NCI-H1092 (cell line): ENCODE measurements at places on chromosomes 5 and 9.

DNA sequence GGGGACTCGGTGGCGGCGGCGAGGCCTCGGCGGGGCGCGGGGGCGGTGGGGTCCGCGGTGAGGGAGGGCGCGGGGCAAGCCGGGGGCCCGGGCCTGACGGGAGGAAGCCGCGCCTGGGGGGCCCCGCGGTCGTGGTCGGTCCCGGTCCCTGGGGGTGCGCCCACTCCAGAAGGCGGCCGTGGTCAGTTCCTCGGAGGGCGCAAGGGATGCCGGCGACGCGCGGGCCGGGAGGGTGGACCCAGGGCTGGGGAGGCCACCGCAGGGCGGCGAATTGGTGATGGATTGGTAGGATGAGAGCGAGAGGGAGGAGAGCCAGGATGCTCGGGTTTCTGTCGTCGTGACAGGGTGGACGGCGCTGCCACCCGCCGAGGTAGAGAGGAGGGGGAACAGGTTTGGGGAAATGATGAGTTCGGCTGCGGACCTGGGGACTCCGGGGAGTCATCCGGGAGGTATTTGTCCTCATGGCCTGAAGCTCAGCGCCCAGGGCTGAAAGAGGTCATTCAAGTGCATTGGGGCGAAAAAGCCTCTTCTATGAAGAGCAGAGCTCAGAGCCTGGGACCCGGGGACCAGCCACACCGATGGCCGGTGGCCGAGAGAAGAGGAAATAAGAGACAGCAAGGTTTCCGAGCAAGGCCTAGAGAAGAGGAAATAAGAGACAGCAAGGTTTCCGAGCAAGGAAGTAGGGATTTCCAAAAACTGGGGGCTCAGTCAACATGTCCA lies 557 bp downstream of the GNG10 start:
- DNase-seq: peak; percentile 9

GRCh38 chr9:36874921-36875320 lies 159.1 kb downstream of the PAX5 start:
- no peak for DNase-seq

DNA sequence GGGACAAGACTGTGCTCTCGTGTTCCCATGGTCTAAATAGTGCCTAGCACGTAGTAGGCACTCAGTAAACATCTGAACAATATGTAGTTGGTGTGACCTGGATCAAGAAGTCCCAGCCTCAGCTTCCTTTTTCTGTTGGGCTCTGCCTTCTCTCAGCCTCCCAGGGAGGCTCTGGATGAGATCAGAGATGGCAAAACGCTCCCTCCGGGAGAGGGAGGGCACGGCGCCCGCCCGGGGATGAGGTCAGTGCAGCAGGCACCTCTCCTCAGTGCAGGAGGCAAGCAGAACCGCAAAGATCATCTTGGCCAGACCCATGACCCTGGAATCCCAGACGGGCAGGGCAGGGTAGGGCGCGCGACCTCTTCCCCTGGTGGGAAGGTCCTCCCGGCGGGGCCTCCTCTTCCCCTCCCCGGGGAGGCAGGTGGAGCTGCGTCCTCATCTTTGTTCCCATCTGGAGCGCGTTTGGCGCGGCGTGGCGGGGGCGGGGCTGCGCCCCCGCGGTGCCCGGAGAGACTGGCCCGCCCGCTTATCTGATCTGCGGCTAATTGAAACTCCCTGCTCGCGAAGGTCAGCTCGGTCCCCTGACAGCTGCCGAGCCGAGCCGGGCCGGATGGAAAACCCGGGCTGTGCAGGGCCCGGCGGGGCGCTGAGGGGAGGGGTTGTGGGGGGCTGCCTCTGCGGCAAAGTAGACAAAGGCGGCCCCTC lies 60.9 kb downstream of the CXXC5 start:
- DNase-seq: peak; percentile 19

DNA sequence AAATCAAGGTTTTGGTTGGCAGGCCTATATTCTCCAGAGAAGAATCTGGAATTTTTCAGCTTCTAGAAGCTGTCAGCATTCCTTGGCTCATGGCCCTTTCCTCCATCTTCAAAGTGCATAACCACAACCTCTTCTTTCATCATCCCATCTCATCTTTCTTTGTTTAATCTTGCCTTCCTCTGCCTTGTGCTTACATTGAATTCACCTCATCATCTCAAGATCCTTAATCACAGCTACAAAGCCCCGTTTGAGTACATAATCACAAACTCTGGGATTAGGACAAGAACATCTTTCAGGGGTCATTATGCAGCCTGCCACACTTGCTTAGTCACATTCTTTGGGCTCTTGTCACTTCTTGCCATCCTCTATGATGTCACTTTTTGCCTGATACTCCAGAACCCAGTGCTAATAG lies 130.3 kb downstream of the FOXD1 start:
- no peak for DNase-seq

- DNase-seq: no peak
Observed at GRCh38 chr5:179168664-179169063, 108.5 kb downstream of the ZNF354C start.

DNA sequence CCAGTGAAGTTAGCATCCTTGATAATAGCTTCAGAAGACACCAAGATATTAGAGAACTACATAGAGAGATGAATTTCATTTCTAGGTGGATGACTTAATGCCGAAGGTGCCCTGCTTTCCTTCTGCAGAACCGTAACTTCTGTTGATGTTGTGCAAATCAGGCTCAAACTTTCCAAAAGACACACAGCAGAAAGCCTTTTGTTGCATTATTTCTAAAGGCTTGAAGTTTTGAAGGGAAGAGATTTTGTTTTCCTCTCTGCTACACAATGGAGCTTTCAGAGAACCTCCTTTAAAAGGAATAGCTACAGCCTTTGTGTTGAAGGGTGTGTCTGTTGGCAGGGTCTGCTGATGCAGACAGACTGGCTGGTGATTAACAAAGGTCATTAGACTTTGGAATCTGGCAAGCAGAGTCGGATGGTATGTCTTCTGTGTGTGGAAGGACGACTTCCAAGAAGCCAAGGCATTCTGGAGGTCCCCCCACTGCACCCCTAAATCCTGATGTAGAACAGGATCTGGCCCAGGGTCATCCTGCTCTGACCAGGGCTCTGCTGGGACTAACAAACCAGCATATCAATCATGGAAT lies 57.8 kb downstream of the ZNF462 start:
- DNase-seq: no peak

GRCh38 chr5:154593071-154593470 lies 115.0 kb upstream of the HAND1 start:
- no peak for DNase-seq

DNA sequence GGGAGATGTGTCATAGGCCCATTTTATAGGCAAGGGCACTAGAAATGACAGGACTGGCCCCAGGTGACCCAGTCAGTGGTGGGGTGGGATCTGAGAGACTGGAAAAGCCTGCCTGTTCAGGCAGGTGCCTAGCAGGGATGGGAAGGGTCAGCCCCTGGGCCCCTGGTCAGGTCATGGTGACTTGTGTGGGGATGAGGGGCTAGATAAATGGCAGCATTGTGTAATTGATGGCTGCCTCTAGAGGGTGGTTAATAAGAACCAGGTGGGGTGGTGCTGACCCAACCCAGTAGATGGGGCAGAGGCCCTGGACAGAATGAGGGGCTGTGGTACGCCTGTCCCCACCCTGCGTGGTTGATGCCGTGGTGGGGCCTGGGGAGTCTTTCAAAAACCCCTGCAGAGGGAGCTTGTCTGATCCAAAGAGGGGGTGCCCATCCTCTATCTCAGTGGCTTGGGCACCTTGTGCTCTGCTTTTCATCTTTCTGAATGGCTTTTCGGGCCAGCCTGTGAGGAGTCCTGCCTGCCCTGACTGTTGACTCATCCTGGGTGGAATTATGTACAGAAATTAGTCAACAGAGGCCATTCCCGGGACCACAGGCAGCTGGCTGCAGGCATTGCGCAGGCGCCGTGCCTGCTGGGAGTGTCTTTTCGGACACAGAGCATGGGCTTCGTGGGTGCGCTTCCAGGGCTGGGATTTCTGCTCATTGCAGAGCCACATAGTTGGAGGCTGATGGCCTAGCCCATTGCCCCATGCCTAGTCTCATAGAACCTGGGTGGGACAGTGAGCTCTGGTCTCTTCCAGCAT lies 93.6 kb upstream of the PITX1 start:
- DNase-seq: no peak

DNA sequence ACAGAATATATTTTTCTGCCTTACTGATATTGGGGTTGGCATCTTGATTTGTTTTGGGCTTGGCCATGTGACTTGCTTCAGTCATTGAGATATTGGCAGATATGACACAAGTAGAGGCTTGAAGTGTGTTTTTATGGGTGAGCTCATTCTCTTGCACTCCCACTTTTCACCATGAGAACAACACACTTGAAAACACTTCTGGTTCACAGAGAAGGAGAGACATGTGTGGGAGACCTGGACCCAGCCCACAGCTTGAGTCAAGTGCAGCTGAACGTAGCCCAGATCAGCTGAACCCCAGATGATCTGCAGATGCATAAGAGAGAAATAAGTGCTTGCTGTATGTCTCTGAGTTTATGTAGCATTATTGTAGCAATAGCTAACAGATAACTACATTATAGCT lies 155.4 kb downstream of the SEMA6A start:
- no peak for DNase-seq

GRCh38 chr5:100840370-100840769 lies 62.7 kb downstream of the ST8SIA4 start:
- no peak for DNase-seq

GRCh38 chr9:97672403-97672802 lies 24.7 kb downstream of the XPA start:
- no peak for DNase-seq

DNA sequence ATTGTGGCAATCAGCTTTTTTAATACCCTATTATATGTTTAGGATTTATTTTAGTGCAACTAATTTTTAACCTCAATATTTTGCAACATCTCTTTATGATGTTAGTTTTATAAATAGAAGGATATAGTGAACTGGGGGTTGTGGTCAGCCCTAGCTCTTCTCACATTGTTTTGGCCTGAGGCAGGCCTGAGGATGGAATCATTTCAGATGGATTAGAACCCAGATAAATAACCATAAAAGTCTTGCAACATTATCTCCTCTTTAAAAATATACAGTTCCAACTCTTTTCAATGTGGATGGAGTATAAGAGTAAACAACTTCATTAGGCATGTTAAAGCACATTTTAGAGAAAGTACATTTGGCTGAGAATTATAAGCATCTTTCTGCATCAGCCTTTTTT lies 522.7 kb downstream of the NR2F1-AS1 start:
- no peak for DNase-seq

DNA sequence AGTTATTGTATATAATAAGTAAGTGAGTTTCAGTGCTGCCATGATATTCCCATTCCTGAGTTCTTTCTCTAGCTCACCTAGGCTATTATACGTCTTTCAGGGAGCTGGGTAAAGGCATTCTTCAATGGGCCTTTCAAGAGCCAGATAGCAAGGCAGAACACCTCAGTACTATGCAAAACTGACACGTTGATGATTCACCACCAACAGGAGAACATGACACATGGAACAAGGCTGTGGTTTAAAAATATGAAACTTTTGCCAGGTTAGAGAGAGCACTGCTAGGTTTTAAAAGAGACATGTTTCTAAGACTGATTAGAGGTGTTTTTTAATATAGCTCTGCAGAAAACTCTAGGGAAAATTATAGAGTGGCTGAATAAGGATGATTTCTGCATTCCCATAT lies 95.9 kb downstream of the UGCG start:
- no peak for DNase-seq

DNA sequence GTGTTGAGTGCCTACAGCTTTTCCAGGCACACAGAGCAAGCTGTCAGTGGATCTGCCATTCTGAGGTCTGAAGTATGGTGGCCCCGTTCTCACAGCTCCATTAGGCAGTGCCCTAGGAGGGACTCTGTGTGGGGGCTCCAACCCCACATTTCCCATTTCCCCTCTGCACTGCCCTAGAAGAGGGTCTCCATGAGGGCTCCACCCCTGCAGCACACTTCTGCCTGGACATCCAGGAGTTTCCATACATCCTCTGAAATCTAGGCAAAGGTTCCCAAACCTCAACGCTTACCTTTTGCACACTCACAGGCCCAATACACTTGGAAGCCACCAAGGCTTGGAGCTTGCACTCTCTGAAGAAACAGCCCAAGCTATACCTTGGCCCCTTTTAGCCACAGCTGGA lies 131.3 kb downstream of the DEPDC1B start:
- DNase-seq: no peak

DNA sequence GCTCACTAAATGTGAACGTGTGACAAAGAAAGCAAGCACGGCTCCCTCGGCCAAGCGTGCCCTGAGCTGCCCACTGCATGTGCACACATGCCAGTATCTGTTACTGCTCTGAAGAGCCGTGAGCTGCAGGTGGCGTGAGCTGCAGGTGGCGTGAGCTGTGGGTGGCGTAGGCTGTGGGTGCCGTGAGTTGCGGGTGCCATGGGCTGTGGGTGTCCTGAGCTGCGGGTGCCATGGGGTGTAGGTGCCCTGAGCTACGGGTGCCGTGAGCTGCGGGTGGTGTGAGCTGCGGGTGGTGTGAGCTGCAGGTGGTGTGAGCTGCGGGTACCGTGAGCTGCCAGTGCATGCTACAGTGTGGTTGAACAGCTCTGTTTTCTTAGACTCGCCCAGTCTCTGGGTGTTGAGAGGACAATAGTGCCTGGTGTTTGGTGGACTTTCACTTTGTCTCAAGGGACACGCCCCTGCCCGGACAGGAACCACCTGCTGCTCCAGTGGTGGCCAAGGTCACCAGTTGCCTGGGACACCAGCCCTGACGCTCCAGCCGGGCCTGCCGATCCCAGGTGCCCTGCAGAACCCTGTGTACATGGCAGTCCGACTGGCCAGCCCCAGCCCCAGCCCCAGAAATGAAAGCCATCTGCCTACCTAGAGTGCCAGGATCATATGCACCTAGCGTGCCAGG lies 6.7 kb downstream of the CCDC187 start:
- DNase-seq: no peak

- no peak for DNase-seq
Observed at GRCh38 chr5:33537240-33537639, 96.5 kb downstream of the TARS1 start.
